ENCODE measurements at places on chromosomes 6 and 20. TPM values are rescaled to one million over a fixed set of nuclear protein-coding genes. Genes with fewer than 3 reads are reported as not detected.
A peak's percentile ranks its signal among the peaks of the same experiment; 100 is the strongest.

- H3K27ac ChIP-seq, result no peak overlapping the region
- DNase-seq, result no peak
- peaks cover 25% of the 10 kb centered on the region for H3K4me1 ChIP-seq
- H3K4me3 ChIP-seq, result no peak overlapping the region
- peaks cover 9% of the 10 kb centered on the region for H3K36me3 ChIP-seq
Measured at GRCh38 chr6:147281895-147282565, 77.8 kb downstream of the STXBP5 start.

The TPD52L1 gene
- total RNA-seq, result 41.4 TPM

- H3K27ac ChIP-seq, result peak overlapping the region; percentile 92
- H3K4me1 ChIP-seq, result peaks cover 46% of the 10 kb centered on the region
- peak overlapping the region; percentile 57 for H3K4me3 ChIP-seq
- H3K27me3 ChIP-seq, result no peaks in the 10 kb centered on the region
- peak; percentile 76 for DNase-seq
Measured at GRCh38 chr6:129749749-129750120, 39.8 kb upstream of the ARHGAP18 start.

GRCh38 chr6:127216810-127217789 is 49.6 kb upstream of the RNF146 start:
- H3K4me1 ChIP-seq, result no peaks in the 10 kb centered on the region
- DNase-seq, result no peak
- H3K36me3 ChIP-seq, result no peaks in the 10 kb centered on the region

The GCNT2 gene
- 18.3 TPM for total RNA-seq

The OR2B6 gene
- total RNA-seq, result not detected

The HLA-DRB1 gene
- total RNA-seq, result not detected

The LRRC1 gene
- total RNA-seq, result 18.1 TPM

- H3K4me3 ChIP-seq, result no peak overlapping the region
- DNase-seq, result no peak
- no peaks in the 10 kb centered on the region for H3K27me3 ChIP-seq
- no peaks in the 10 kb centered on the region for H3K36me3 ChIP-seq
Measured at GRCh38 chr6:136037876-136038460, 186.5 kb downstream of the PDE7B start.

DNA sequence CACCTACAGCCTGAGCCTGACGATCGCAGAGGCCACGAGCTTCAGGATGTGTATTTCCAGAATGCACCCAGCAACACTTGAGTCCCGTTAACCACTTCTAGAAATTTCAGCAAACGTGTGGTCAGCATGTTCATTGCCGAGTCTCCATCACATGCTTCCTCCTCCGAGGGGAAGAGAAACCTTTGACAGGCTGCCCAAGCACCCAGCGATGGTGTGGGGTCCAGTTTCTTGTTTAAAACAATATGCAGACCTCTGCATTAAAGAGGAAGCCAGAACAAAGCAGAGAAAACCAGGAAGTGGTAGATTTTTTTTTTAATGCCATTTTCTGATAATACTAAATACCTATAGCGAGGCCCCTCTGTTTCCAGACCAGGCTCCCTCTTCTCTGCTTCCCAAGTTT is 71.9 kb downstream of the GNAS-AS1 start:
- DNase-seq, result no peak
- H3K4me1 ChIP-seq, result no peaks in the 10 kb centered on the region
- no peaks in the 10 kb centered on the region for H3K36me3 ChIP-seq
- H3K27ac ChIP-seq, result no peak overlapping the region

DNA sequence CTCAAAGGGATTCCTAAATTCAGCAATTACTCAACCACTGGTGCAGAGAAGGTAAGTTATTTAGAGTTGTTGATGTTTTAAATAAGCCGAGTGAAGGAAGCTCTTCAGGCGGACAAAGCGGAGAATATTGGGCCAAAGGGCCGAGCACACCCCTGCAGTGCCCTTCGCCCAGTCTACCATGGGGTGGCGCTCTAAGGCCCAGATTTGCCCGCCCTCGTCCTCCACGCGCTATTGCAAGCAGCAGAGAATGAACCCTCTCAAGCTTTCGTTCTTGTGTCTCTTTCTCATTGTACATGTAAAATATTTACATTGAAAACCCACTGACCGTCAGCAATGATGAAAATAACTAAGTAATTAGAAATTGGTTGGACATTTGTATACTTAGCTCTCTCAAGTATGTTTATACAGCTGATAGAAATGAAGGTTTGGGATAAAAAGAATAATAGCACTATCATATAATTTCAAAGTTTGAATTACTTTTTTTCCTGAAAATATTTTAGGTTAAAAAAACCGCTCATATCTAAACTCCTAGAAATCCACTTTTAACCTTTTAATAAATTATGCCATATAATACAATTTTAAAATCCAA is 195.0 kb upstream of the CEP162 start:
- H3K27me3 ChIP-seq, result no peaks in the 10 kb centered on the region
- H3K36me3 ChIP-seq, result no peaks in the 10 kb centered on the region
- H3K4me1 ChIP-seq, result no peaks in the 10 kb centered on the region
- DNase-seq, result peak; percentile 18
- no peak overlapping the region for H3K27ac ChIP-seq

Measured in PC-3 (cell line).